ENCODE measurements at places on chromosomes 3 and 15. TPM values are rescaled to one million over a fixed set of nuclear protein-coding genes. Genes with fewer than 3 reads are reported as not detected.

NSMCE3 gene
- 10.4 TPM for total RNA-seq

RTP3 gene
- total RNA-seq, result not detected

CDAN1 gene
- 8.1 TPM for total RNA-seq

ZMYND10 gene
- not detected for total RNA-seq

RBP2 gene
- total RNA-seq, result not detected

WDR93 gene
- not detected for total RNA-seq

AMT gene
- total RNA-seq, result 1.1 TPM

TMC3 gene
- total RNA-seq, result 0.32 TPM

SCN5A gene
- total RNA-seq, result 0.16 TPM
